ENCODE measurements at places on chromosomes 4 and X.
A peak's percentile ranks its signal among the peaks of the same experiment; 100 is the strongest.

DNA sequence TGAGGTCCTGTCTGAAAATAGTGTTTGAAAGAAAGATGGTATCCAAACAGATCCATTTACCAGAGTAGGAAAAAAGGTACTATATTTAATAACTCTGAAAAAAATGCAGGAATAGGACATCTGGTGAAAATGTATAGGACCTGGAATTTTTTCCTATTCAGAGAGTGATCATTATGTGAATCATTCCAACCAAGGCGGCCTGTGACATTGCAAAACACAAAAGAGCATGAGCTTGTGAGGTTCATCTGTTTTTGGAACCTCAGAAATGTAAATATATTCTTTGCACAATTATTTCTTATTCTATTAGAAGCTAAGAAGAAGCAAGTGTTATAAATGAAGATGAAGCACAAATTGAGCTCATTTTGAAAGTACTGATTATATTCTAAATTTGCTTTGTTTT, 2.0 kb downstream of the C4orf51 start:
- DNase-seq: no peak

- no peak for DNase-seq
Observed at GRCh38 chr4:163249042-163249441, 82.4 kb upstream of the NAF1 start.

- no peak for DNase-seq
Observed at GRCh38 chr4:17812801-17813200, 2.0 kb downstream of the NCAPG start.

DNA sequence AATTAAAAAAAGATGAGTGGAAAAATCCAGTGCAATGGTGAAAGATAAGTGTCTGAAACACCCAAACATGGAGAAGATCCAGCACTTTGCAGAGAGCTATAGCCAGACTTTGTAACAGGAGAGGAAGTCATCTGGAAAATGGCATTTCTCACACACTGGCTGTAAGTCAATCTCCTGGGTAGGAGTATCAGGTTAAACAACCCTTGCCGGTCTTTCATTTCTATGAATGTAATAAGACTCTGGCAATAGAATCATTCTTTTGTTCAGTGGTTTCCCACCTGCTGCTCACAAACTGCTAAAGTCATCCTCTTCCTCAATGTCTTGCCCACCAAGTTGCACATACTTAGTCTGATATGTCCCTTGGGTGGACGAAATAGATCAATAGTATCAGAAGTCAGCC, 94.0 kb upstream of the ATP8A1 start:
- DNase-seq: no peak

- DNase-seq: no peak
Observed at GRCh38 chrX:136115904-136116297, 31.4 kb upstream of the FHL1 start.

- no peak for DNase-seq
Observed at GRCh38 chrX:40389555-40389954, 191.2 kb upstream of the ATP6AP2 start.

- DNase-seq: no peak
Observed at GRCh38 chr4:913280-913618, 18.9 kb downstream of the GAK start.

- DNase-seq: no peak
Observed at GRCh38 chr4:142743121-142743825, 102.8 kb downstream of the INPP4B start.

DNA sequence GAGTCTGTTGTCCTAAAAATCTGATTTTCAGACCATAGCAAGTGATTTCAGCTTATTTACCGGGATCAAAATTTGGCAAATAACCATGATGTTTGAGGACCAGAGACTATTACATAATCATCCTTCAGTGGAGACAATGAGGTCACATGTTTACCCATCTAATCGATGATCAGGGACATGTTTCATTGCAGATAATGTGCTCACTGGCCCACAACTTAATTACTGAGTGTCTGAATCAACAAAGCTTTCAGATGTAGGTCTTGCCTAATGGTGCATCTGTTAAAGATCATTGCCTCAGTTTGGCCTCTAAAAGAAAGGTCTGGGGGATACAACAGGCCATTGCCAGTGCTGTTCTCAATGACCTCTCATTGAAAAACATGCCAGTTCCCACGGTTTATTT, 42.8 kb upstream of the KLHL34 start:
- DNase-seq: no peak

GRCh38 chr4:112302320-112303274, 5.4 kb downstream of the ALPK1 start:
- DNase-seq: no peak

DNA sequence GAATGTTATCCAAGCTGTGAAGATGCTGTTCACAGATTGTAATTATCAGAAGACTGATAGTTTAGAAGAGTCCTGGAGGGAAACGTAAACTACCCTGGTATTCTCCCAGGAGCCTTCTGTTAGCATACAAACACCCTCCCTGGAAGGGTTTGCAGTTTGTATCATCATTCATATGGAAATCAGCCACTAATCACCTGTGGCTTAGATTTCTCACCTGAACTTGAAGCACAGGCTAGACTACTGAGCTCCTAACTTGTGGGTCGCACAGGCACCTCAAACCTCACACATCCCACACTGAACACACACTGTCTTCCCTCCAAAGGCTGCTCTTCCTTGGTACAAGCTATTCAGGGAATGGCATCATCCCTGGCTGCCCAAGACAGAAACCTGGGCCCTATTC, 30.7 kb downstream of the SHISA3 start:
- DNase-seq: no peak

- no peak for DNase-seq
Observed at GRCh38 chr4:47075262-47075661, 43.9 kb downstream of the GABRB1 start.

DNA sequence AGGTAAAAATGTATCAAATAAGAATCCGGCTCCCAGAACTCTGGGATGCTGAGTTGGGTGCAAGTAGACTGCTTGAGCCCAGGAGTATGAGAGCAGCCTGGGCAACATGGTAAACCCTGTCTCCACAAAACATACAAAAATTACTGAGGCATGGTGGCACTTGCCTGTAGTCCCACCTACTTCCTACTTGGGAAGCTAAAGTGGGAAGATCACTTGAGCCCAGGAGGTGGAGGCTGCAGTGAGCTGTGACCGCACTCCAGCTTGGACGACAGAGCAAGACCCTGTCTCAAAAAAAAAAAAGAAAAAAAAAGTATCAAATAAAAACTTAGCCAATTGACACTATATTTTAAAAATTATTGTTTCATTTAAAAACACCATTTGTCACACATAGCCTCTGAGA, 84.4 kb downstream of the FBXW7 start:
- no peak for DNase-seq

DNA sequence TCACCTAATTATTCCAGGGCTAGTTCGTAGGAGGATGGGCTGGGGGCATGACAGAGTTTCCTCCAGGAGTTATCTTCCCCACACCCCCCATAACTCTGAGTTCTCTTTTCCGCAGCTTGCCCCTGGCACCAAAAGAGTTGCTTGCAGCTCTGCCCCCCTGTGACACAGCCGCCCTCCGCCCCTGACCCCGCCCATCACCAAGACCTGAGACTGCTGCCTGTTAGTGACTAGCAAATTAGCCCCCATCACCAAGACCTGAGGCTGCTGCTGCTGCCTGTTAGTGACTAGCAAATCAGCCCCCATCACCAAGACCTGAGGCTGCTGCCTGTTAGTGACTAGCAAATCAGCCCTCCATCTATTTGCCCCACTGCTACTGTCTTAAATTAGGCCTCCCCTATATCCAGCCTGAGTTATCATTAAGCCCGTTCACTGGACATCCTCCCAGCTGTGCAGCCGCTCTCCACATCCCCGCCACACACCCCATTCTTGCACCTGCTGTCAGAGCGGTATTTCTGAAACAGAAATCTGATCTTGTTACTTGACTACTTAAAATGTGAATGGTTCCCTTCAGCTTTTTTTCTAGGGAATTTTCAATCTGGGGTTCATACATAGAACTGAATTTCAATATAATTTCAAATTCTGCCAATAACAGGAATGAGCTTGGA, 1.5 kb upstream of the PAPSS1 start:
- DNase-seq: peak; percentile 47

DNA sequence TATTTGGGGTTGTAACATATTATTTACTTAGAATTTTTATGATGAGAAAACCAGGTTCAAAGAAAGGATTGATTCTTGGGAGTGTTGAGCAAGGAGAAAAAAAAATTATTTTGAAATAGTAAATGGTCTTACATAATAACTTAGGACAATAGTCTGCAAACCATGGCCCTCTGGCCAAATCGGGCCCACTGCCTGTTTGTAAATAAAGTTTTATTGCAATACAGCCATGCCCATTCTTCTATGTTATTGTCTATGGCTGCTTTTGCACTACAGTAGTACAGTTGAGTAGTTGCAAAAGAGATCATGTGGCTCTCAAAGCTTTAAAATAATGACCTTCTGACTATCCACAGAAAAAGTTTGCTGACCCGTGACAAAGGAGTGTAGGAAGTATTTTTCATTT, 63.2 kb upstream of the MCUB start:
- no peak for DNase-seq

GRCh38 chr4:150158041-150158440, 79.8 kb downstream of the DCLK2 start:
- no peak for DNase-seq

DNA sequence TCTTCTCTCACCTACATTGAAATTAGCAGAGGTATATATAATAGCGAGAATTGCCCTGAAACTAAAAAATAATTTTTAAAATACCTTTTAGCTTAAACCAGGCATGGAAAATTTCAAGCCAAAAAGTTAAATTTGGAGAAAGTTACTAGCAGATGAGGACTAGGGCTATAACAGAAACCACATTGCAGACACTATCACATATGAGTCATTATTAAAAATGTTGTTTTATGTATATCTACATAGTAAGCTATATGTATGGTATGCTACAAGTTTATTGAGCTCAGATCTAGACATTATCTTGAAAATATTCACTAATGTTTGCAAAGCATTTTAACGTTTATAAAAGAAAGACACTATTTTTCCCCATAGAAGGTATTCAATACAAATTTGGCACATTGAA, 147.8 kb downstream of the PAPSS1 start:
- DNase-seq: no peak

DNA sequence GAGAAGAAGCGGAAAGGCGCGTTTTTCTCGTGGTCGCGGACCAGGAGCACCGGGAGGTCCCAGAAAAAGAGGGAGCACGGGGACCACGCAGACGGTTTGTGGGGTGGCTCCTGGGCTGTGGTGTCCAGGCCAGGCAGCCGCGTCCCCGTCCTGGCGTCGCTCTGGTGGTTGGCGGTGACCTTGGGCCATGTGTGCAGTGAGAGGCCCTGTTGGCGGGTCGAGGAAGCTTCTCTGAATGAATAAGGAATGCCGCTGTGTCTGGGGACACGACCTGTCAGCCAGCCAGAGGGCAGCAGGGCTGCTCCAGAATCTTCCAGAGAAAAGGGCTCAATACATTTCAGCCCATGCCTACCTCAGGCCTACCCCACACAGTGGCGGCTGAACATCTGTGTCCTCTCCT, 24.3 kb upstream of the HGFAC start:
- no peak for DNase-seq

GRCh38 chr4:150176547-150176946, 98.3 kb downstream of the DCLK2 start:
- DNase-seq: no peak

DNA sequence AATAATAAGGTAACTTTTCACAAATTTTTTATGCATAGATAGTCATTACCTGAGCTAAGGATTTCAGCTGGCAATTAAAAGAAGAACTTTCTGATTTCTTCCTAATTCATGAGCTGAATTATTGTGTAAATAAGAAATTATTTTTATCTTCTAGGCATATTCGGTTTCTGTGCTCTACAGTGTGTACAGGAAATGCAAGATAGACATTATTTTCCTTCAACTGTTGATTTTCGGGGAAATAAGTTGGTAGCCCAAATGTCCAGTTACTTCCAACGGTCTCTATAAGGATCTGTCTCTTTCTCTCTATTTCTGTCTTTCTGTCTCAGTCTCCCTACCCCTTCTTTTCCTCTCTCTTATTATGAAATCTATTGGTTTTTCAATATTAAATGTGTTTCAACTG, 137.3 kb upstream of the CLNK start:
- DNase-seq: no peak

- DNase-seq: no peak
Observed at GRCh38 chr4:34516524-34516923, 1727.8 kb downstream of the ARAP2 start.

DNA sequence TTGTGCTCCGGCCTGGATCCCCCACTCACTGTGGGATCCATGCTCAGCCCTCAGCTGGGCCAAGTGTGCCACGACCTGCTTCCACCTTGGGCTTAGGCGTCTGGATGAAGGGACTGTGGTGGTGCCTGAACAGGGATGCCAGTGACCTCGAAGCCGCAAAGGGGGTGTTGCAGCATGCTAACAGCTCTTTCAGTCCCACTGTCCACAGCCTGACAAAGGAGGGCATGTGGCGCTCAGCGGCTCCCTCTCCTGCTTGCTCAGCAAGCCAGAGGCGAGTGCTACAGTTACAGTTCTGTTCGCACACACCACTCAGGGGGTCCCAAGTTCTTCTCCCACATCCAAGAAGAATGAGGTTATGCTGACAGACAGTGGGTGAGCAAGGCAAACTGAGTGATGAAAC, 5.2 kb upstream of the IGBP1 start:
- no peak for DNase-seq

- no peak for DNase-seq
Observed at GRCh38 chrX:75337525-75337924, 63.6 kb downstream of the UPRT start.

- DNase-seq: no peak
Observed at GRCh38 chrX:134935276-134935675, 55.5 kb upstream of the SMIM10 start.

GRCh38 chr4:141120036-141120593, 13.2 kb downstream of the RNF150 start:
- no peak for DNase-seq

DNA sequence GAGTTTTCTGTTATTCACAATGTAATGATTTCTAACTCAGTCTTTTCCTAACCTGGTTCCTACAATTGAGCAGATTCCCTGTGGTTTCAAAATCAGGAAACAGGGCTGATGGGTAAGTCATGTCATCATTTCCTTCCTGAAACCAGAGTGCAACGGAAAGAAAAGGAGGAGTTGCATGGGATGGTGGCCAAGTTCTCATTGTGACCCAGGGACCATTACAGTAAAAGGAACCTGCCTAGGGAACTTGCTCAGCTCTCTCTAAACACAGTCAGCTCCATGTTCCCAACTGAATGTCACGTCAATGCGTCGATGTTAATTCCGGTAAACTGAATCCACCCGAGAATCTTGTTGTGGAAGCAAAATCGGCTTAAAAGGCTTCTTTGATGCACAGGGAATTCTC, 51.2 kb downstream of the LGI2 start:
- DNase-seq: no peak

- no peak for DNase-seq
Observed at GRCh38 chrX:118554511-118554910, 58.9 kb downstream of the DOCK11 start.
